ENCODE measurements at places on chromosomes 7 and 10.

DNA sequence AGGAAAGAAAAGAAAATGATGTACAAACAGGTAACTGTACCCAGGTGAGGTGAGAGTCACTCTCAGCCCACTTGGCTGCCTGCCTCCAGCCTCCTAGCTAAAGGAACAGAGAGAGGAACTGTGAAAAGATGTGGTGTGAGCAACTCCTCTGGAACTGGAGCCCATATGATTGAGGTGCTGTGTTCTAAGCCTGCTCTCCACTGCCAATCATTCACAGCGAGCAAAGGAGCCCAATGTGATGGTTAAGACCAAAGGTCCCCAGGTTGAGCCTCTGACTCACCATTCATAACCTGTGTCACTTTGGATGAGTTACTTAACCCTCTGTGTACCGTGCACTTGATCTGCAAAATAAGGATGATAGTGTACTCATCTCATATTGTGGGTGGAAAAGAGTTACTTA, 868.1 kb upstream of the AUTS2 start:
- DNase-seq, result no peak

DNA sequence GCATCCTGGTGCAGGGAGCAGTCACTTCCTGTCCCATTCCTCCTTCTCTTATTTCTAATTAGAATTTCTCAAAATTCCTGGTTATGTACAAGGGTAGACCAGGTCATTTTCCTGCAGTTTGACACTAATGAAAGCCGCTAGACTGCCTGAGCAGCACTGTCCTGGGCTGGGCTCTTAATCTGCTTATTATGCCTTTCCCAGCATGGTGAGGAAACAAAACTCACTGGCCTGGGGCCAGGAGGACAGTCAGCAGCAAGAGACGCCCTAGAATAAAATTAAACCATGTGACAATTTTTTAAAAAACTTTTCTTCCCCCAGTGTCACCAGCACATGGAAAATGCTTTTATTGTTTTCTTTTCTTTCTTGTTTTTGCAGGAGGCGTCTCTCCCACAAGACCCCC, 647.5 kb downstream of the TYW1 start:
- no peak for DNase-seq

DNA sequence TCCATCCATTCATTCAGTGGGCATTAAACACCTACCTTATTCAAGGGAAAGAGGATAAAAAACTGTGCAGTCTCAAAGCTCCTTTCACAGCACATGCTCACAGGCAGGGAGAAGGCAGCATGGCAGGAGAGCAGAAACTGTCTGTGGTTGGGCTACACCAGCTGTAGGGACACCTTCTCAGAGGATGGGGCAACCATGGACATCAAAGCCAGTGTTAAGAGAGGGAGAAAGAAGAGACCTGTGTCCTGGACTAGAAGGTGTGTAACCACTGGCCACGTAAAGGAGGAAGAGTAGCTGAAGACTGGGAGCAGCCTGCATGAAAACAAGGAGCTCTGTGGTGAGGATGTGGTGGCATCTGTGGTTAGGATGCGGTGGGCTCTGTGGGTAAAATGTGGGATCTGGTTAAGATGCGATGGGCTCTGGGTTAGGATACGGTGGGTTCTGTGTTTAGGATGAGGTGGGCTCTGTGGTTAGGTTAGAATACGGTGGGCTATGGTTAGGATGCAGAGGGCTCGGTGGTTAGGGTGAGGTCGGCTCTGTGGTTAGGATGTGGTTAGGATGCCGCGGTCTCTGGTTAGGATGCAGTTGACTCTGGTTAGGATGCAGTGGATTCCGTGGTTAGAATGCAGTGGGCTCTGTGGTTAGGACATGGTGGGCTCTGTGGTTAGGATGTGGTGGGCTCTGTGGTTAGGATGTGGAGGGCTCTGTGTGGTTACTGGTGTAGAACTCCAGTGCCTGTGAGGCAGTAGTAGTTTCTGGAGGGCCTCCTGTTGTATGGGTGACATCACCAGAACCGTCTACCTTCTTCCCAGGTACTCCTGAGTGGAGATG, 197.6 kb downstream of the WDR37 start:
- no peak for DNase-seq

- DNase-seq, result no peak
Measured at GRCh38 chr10:80351220-80351619, 5.3 kb downstream of the DYDC1 start.

GRCh38 chr7:77460057-77460486, 43.9 kb upstream of the GSAP start:
- peak; percentile 12 for DNase-seq

GRCh38 chr10:59970396-59971368, 64.3 kb upstream of the CCDC6 start:
- no peak for DNase-seq

DNA sequence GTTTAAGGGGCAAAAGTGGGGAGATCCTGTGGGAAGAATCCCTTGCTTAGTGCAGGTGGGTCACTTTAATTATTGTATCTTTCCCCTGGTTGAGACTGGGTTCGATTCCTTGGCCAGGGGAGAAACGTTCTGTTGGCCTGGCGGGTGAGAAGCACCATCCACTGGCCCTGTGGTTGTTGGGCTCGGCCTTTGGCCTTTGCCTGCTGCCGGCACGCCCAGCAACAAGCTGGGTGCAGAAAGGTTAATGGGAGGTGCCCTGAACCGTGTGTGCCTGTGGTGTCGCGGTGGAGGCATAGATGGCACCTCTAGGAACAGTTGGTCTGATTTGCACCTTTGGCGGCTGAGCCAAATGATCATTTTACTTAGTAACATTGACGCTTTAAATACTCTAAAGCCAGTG, 363.6 kb upstream of the CNTNAP2 start:
- no peak for DNase-seq

DNA sequence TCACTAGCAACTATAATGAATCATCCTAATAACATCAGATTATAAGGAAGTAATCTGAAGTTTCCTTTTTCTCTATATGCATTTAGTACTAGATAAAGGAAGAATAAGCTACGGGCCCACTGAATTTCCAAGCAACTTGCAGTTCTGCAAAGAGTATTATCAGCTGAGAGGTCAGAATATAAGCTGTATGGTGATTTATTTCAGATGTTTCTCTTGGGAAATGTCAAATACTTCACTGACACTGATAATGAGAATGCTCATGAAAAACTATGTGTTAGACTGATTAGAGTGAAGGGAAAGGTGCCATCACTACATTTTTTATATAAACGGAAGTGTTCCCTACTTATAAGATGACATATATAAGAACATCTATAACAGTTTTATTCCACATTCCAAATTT, 251.2 kb upstream of the HGF start:
- DNase-seq, result no peak

- DNase-seq, result no peak
Measured at GRCh38 chr10:5168897-5169420, 16.0 kb downstream of the AKR1C8 start.

DNA sequence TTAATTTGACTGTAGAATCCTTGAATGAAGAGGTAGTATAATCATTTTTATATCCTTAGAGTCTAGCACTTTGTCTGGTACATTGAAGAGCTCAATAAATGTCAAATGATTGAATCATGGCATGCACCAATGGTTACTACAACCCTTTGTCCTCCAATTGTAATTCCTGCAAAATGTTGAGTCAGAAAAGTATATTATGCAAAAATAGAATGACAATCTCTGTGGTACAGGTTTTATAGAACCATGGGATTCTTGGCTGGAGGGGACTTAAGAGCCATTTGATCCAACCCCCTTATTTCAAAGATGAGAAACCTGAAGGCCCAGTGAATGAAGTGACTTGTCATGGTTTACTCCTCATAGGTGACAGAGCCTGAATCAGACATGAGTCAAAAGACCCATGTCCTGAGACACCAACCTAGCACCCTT, 30.9 kb upstream of the SMKR1 start:
- no peak for DNase-seq

DNA sequence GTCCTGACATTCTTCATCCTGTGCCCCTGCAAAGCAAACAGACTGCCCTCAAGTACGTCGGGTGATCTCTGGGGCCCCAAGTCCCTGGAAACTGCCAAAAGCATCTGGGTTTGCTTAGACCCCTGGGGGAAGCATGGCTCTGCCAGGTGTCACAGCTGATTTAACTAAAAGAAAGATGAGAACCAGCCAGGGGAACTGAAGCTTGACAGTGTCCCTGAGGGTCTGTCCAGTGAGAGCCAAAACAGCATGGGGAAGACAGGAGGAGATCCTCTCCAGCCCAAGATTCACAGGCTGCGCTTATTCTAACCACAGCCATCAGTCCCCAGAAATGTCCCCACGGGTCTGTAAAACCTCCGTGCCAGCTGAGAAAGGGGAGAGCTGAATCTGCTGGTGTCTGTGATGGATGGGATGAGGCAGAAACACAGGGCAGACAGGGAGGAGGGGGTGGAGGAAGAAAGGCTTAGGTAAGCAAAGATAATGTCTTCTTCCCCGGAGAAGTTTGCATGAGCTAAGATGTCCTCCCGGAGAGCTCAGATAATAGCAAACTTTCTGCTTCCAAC, 21.3 kb downstream of the CCDC3 start:
- DNase-seq, result no peak

GRCh38 chr7:27745064-27745583, 5.2 kb downstream of the TAX1BP1 start:
- DNase-seq, result peak; percentile 48

DNA sequence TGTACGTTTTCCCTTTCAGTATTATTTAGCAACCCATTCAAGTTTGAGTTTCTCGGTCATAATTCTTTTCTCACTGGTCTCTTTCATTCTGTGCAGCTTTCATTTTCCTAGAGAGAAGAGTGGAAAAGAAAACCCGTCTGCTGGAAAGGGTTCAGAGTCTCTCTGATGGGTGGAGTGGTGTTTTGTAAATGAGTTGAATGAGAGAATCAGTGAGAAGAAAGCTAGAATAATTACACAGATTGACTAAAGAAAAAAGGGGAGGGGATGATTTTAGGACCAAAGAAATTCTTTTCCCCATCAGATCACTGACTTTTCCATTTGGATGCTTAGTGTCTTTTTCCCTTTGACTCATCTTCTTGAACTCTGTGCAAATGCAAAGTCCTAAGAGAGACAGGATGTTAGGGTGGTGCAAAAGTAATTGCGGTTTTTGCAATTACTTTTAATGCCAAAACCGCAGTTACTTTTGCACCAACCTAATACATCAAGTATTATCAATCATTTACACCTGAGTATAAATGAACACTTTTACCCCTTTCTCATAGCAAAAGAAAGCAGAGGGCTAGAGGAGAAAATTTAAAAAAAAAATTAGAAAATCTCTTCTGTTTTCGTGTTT, 242.1 kb upstream of the SP4 start:
- DNase-seq, result no peak

- no peak for DNase-seq
Measured at GRCh38 chr10:114075093-114075492, 31.4 kb downstream of the ADRB1 start.

DNA sequence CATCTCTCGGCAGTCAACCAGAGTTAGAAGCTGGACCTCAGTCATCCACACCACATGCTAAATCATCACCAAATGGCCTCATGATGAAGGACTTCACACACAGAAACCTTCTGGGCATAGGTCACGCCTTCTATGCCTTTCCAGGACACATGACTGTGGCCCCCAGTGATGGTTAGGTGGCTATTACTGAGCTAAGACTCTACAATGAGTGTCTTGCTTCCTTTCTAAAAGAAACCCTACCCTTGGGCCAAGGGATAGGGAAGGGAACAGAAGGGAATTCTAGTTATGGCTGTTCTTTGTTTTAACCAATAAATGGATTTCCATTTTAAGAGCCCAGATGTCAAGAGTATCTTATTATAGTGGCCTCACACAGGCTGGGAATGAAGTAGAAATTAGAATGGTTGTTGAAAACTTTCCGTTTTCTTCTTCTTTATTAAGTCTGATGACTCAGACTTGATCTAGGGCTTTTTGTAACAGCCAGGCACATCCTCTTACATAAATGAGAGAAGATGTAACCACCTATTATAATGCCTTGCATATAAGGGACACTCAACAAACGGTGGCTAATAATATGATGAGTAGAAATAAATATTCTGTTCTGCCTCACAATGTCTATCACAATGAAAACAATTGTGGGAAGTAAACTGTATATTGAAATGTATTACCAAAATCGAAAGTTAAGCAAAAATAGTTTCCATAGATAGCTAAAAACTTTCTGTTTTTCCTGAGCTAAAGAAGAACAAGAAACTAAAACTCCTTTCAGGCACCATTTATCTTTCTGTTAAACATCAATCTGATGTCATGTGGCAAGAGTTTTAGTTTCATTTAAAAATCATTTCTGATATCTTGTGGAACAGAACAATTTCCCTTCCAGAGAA, 62.5 kb upstream of the TOMM7 start:
- no peak for DNase-seq

Data from HCT116 (cell line).